ENCODE measurements at places on chromosomes 4 and X. TPM values are rescaled to one million over a fixed set of nuclear protein-coding genes. Genes with fewer than 3 reads are reported as not detected.

Gene BMX
- total RNA-seq = not detected

Gene TCEANC
- 14.5 TPM for total RNA-seq

Gene TGIF2LX
- not detected for total RNA-seq

Gene ANTXR2
- total RNA-seq = 21.9 TPM

Gene TRPC5OS
- not detected for total RNA-seq

Gene WDR13
- total RNA-seq = 51.5 TPM

Gene CHRDL1
- not detected for total RNA-seq

Gene ASB5
- not detected for total RNA-seq

Gene RPS6KA6
- 0.30 TPM for total RNA-seq

Gene GAGE2A
- not detected for total RNA-seq

Gene INTU
- total RNA-seq = 0.60 TPM

GRCh38 chrX:31551913-31552312 lies 480.1 kb upstream of the FTHL17 start:
- DNase-seq = no peak

GRCh38 chr4:27248829-27249228 lies 388.2 kb downstream of the STIM2 start:
- no peak for DNase-seq

DNA sequence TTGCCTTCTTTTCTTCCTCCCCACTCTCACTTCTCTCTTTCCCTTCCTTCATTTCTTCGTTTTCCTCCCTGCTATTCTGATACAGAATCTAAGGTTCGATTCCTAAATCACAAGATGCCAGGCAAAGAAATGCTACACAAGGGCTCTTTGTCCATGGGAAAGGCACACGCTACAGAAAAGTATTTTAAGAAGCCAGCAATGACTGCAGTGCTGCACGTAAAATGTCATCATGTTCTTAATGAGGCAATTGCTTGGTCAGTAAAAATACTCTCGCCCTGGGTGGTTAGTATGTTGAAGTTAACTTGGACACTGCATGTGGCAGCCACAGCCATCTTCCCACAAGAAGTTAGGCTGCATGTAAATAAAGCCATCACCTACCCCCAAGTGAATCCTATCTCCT lies 178.4 kb downstream of the DHX15 start:
- no peak for DNase-seq

GRCh38 chrX:53195401-53195800 lies 29.6 kb downstream of the KDM5C start:
- no peak for DNase-seq

GRCh38 chr4:48237996-48238645 lies 31.5 kb downstream of the TEC start:
- DNase-seq = no peak

GRCh38 chr4:47667552-47667951 lies 170.3 kb downstream of the CORIN start:
- no peak for DNase-seq

- DNase-seq = no peak
Measured at GRCh38 chrX:24465532-24465865, 413 bp downstream of the PDK3 start.

DNA sequence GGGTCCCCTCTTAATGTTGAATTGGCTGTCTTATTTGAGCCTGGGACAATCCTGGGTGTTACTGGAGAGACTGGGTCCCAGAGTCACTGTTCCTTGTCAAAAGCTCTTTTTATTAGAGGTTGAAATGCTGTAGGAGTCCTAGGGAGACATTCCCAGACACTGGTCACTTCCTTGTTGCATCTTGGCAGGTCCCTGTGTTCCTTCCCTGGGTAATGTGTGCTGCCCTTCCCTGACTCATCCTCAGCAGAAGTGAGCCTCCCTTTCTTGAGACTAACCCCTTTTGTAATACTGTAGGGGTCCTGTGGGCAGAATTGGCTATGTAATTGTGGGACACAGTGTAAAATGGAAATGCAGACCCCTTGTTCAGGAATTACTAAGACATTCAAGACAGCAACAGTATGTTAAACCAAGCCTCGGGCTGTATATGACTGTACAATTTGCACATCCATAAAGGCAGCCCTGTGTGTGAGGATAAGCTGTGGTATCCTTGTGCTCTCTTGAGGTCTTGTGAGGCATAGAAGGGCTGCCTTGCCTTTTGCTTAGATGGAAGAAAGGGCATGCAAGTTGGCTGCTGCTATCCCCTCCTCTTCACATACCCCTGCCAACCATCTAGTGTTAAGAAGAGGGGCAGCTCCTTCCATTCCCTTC lies 53.5 kb downstream of the DCLK2 start:
- DNase-seq = no peak

DNA sequence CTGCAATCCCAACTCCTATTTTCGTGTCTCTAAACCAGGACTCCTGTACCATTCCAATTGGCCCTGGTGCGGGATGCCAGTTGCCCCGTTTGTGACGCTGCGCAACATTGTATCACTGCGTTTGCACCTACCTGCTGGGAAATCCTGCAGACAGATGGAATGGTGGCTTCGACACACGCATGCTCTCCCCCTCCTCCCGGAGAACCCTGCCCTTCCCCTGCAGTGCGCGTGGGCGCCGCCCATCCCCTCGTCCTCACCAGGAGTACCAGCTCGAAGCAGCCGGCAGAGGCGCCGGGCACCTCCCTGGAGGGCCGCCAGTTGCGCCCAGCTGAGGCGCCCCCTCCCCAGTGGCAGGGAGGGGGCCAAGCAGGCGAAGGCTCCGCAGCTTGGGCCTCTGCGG lies 1.4 kb downstream of the DGKK start:
- DNase-seq = no peak
